ENCODE measurements at places on chromosomes 12 and 14.

DNA sequence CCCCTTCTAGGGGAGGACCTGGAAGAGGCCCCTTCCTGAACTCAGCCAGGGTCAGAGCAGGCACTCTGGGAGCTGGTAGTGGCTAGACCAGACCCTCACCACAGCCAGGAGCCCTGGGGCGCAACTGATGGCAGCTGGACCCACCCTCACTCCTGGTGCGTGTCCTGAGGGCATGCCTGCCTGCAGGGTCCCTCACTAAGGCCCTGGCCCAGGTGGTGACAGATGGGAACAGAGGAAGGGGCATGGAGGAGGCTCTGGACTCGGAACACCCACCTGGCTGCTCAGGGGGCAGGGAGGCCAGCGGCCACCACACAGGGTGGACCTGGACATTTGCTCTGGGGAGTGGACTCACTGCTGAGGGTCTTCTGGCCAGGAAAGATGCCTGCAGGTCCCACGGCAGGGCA, 342.2 kb upstream of the SFSWAP start:
- no peak for DNase-seq

DNA sequence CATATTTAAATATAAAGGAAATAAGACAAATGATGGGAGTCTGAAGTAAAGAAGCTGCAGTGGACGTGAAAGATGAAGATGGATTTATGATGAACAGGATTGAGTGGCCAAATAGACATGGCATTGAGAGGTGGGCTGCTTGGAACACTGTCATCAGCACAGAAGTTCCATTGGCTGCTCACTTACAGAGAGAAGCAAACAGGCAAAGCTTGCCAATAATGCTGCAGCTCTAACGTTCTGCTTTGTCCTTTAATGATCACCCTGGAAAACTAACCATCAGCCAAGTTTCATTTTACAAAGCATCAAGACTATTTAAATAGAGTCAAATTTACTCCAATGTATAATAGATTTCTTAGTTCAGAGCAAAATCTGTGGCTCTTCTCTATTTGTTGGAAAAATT, 721.4 kb downstream of the TMTC2 start:
- DNase-seq = no peak

DNA sequence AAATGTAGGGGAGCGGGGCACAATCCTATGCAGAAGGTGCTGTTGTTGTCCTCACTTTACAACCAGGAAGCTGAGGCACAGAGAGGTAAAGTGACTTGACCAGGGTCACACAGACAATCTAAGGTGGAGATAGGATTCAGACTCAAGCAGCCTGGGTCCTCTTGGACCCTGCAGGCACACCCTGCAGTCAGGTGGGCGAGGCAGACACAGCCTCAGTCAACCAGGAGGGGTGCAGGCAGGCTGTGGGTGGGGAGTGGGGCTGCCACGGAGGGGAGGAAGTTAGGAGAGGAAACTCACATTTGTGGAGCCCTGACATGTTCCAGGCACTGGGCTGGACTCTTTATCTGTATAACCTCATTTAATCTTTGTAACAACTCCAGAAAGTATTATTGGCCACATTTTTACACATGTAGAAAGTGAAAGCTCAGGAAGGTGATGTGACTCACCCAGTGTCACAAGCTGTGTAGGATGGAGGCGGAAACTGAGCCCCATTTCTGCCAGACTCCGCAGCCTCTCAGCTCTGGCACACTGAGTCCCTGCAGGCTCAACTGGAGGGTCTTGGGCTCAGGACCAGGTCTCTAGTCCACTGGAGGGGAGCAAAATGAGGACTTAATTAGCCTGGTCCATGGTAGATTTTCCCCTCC, 24.9 kb upstream of the CHGA start:
- DNase-seq = no peak

DNA sequence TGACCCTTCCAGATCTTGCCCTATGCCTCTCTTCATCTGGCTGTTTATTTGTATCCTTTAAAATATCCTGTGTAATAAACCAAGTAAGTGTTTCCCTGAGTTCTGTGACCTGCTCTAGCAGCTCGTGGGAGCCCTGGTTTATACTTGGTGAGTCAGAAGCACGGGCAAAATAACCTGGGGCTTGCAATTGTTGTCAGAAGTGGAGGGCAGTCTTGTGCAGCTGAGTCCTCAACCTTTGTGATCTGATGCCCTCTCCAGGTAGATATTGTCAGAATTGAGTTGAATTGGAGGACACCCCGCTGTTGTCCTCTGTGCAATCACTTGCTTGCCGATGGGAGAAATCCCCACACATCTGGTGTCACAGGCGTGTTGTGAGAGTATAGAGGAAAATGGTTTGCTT, 62.5 kb upstream of the PRICKLE1 start:
- DNase-seq = no peak

- no peak for DNase-seq
Observed at GRCh38 chr12:1459339-1459738, 135.0 kb downstream of the FBXL14 start.

GRCh38 chr12:1424674-1425395, 169.5 kb downstream of the FBXL14 start:
- DNase-seq = no peak

GRCh38 chr12:76183459-76184186, 99.1 kb upstream of the NAP1L1 start:
- no peak for DNase-seq

DNA sequence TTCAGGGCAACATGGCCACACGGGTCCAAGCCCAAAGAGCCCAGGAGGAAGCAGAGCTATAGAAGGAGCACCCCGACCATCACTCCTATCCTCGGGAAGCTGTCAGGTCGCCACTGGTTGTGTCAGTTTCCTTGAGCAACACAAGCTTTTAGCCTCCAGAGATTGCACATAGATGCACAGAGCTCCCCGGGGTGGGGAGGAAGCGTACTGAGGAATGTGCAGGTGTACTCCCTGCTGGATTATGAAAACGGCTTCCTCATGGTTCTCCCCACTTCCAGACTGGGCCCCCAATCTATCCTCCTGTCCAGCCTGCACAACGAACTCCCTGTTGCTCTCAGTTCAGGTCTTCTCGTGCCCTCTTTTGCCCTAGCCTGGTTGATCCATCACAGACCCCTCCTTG, 30.3 kb upstream of the IRF2BPL start:
- no peak for DNase-seq

GRCh38 chr12:114975640-114976310, 291.8 kb upstream of the TBX3 start:
- no peak for DNase-seq

DNA sequence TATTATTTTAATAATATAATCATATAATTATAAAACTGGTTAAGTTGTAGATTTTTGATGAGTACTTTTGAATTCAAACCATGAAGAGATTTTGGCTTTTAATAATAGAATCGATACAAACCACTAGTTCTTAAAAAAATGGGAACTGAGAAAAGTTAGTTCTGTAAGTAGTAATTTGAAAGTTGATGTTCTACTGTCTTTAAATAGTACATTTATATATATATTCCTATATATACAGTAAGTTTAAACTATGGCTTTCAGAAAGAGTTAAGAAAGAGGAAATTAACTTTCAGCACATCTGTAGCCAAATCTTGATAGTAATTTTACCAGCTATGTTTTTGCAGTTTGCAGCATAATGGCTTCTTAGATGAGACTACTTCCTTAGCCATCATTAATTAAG, 7.8 kb downstream of the LRRK2 start:
- no peak for DNase-seq

DNA sequence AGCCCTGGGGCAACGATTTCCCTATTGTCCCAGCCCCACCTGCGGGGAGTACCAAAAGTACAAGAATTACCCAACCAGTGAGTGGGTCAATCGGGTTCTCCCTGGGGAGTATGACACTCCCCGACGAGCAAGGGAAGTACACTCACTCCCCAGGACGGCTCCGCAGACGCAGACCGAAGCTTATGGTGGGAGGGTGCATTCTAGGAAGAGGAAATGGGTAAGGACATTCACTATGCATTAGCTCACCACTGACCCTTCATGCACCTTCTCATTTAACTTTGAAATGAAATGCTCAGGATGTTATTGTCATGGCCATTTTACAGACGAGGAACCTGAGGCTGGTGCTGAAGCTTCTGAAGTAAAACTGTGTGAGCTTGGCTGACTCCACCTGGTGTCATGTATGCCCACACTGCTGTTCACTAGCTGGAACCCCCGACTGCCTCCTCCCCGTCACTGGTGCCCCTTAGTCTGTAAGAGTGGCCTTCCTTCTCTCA, 45.8 kb upstream of the TMED10 start:
- DNase-seq = no peak

- no peak for DNase-seq
Observed at GRCh38 chr14:92549859-92550230, 36.3 kb downstream of the RIN3 start.

GRCh38 chr12:9810671-9811070, 16.6 kb upstream of the KLRF1 start:
- DNase-seq = no peak

DNA sequence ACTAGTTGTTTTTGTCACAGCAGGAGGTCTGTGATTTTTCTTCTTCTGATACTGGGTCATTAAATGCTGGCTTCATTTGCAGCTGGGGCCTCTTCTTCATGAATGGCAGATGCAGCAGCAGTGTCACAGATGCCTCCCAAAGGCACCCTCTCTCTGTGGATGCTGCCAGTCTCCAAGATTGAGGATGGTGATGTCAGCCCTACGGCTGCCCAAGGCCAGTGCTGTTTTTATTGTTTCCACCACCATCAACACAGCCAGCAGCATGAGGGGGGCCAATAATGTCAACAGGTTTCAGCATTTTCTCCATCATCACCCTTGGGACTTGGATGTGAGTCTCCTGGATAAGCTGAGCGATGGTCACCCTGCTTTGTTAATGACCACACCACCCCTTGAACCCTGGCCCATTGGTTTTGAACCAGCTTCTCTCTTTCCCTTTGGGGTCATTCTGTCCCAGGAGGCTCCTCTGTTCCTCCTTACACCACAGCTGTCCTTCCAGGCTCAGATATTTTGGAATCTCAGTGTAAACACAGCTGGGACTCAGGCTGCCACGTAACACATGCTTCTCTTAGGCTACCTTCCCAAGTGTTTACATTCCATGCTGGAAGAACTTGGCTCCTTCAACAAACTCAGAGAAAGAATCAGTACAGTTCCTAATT, 151.7 kb upstream of the DDHD1 start:
- DNase-seq = no peak

- DNase-seq = peak; percentile 50
Observed at GRCh38 chr12:6953442-6954315, 2.5 kb downstream of the PTPN6 start.

DNA sequence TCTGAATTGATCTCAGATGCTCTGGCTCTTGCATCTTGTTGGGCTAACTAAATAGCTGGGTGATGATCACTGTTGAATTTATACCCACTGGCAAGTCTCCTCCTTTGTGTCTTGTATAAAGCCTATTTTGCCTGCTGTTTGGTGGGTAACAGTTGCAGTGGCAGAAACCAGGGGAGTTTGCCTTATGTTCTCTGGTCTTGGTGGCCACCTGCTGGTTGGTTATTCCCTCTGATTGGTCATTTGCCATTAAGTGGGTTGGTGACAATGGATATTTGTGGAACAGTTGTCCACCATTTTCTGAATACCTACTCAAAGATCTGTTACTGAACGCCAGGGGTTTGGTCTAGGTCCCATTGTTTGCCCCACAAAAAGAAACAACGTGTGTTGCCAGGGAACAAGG, 52.1 kb downstream of the AVPR1A start:
- no peak for DNase-seq

GRCh38 chr14:74853581-74853980, 22.4 kb downstream of the PROX2 start:
- no peak for DNase-seq

DNA sequence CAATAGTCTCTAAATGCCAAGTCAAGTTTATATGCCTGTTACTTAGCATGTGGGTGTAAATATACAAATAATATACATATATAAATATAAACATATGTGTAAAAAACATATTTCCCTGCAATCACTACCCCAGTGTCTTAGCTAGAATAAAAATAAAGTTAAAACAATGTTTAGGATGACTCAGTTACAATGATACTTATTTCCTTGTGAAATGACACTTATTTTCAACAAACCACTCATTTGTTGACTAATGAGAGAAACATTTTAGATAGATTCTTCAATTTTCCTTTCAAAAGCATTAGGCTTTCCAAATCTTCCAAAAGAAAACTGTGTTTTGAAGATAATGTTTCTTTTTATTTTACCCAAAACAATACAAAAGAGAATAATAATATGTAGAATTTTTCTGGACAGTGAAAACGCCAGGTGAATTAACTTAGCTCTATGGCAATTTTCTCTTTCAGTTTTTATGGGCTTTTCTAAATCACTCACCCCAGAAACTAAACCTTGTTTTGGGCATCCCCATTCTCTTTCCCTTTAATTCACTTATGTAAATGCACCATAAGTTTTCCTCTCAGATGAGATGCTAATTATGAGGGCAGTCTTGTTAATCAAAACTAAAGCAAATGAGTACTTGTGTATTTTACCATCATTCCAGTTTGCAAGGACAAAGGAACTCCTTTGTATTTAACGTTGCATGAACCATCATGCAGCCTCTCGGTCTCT, 465.9 kb downstream of the BCAT1 start:
- DNase-seq = no peak

DNA sequence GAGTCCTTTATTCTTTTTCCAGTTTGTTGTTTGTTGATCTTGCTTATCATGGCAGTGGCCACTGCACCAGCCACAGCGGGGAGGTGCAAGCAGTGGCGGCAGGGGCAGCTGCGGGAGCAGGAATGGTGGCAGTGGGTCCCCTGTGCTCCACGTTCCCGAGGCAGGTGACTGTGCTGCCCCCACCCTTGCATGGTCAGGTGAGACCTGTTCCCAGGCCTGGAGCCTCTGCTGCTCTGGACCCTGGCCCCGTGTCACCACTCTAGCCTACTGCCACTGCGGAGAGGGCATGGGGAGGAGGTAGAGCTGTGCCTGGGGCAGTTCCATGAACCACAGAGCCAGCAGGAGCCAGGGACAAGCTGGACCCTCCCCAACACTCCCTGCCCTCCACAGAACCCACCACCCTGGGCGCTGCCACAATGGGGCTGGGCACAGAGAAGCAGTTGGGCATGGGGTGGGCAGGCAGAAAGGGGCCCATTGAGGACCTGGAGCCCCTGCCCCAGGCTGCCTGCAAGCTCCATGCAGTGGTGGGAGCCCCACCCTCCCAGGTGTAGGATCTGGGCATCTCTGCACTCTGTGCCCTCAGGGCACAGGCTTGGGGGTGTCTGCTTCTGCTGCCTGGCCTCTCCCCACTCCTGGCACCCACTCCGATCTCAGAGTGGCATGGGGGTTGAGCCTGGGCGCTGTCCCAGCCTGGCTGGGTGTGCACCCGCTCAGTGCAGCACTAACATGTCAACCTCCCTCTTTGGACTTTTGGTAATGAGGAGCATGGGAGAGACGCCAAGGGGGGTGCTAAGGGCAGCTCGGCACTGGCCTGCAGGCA, 23.1 kb upstream of the WDR20 start:
- DNase-seq = no peak

DNA sequence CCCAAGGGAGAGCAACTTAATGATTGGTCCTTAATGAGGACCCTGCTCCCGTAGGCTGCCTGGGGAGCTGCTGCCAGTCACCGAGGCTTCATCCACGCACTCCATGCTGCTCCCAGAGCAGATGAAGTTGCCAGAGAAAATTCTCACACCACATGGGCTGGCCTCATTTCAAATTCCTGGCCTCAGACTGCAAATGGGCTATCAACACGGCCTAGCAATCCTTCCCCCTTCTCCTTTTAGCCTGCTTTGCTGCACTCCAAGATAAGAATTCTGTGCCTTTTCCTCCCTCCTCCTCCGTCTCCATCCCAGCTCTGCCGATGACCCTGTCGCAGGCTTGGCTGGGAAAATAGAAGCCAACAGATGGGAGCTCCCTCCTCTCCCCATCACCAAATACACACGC, 10.8 kb upstream of the DGLUCY start:
- no peak for DNase-seq

GRCh38 chr12:126663304-126664094, 1598.3 kb downstream of the AACS start:
- no peak for DNase-seq

- no peak for DNase-seq
Observed at GRCh38 chr12:88433997-88434703, 146.1 kb downstream of the KITLG start.
